ENCODE measurements at places on chromosomes 2 and 18.
A peak's percentile ranks its signal among the peaks of the same experiment; 100 is the strongest.

- DNase-seq, result no peak
Measured at GRCh38 chr2:143217512-143218115, 88.4 kb downstream of the ARHGAP15 start.

DNA sequence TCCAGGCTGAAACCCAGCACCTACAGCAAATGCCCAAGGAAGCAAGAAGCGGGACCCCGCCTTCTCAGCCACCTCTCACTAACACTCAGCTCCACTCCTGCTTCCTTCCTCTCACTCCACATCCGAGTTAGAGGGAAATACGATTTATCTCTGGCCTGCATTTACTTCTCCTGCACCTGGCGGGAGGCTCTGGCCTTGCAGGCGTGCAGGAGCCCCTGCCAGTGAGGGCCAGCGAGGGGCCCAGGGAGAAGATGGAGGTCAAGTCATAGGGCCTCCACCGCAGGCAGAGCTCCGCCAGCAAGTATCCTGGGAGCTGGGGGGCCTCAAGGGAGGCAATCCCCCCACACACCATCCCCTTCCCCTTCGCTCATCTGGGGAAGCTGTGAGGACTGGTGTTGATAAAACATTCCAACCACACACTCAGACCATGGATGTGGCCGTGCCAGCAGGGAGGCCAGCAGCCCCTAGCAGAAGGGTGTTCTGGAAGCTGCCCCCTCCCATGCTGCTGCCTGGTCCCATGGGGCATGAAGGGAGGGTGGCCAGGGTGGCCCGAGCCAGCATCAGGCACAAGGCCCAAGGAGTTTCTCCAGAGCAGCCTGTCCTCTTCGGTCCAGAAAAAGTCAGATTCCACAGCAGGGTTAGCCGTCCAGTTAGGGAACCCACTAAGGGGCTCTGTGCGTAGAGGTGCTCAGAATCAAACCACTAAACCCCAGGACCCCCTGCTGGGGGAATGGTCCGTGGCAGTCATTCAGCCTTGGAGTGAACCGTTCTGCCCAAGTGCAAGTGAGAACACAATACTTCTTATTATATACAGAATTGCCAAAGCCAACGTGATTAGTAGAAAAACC is 91.2 kb downstream of the HDAC4 start:
- no peak for DNase-seq

DNA sequence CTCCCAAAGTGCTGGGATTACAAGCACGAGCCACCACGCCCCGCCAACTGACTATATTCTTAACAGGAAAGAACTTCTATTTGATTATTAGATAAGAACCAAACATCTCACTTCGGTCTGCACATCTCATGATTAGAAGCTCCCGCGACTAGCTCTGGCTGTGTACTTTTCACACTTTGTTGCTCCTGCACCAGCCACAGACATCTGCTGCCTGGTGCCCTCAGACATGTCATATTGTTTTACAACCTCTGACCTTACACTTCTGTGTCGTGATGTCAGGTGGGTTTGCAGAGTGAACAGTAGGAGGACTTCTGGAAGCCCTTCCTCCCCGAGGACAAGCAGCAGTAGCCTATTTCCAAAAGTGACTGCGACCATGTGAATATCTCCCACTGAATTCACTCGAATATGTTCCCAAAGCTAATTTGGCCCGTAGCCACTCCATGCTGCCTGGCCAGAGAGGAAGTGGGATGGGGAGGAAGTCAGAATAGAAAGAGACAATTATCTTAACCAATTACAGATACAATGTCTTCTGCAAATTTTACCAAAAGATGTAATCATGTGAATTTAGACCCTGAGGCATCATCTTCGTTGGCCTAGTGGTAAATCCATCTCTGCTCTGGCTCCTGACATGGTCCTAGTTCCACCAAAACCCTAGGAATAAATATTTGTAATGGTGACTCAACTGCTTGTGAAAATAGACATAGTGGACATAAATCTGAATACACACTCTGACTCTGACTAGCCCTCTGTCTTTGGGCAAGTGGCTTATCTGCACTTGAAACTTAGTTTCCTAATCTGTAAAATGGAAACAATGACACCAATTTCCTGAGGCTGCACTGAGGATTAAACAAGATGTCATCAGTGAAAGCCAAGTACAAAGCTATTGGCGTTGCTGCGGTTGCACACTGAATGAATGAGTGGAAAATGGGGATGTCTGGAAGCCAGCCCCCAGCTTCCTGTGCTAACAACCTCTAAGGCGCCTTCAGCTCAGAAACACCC is 406.1 kb downstream of the LRATD1 start:
- DNase-seq, result no peak

DNA sequence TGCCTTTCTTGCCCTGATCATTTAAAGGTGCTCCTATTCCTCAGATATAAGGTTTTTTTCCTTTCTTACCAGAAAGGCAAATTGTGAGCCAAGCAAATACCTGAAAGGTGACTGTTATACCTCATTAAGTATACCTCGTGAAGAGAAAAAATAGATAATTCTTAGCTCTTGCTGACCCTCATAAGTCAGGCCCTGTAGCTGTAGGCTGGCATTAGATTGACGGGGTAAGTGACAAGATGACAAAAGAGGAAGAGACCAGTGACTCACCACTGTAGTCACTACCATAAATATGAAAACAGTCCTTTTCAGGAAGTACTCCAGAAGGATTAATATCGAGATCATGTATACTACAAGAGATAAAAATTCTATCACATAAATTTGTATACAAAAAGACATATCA is 104.6 kb downstream of the PTPN4 start:
- DNase-seq, result no peak

DNA sequence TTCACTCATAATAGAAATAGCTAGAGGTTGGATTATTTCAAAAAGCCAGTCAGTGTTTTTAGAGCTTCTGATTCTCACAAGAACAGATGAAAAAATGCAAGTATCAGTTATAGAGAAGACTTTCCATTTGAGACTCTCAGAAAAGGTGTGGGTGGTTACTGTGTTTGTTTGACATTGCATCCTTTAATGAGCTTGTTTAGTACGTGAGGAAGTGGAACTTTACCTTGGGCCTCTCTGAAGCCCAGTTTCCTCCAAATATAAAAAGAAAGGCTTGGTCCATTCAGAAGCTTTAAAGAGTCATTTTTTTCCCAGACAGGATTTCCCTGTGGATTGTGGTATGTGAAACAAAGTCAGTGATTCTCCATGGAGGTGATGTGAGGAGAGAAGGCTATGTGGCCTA is 89.9 kb upstream of the RANBP2 start:
- no peak for DNase-seq

- no peak for DNase-seq
Measured at GRCh38 chr18:52588931-52589330, 248.9 kb downstream of the DCC start.

DNA sequence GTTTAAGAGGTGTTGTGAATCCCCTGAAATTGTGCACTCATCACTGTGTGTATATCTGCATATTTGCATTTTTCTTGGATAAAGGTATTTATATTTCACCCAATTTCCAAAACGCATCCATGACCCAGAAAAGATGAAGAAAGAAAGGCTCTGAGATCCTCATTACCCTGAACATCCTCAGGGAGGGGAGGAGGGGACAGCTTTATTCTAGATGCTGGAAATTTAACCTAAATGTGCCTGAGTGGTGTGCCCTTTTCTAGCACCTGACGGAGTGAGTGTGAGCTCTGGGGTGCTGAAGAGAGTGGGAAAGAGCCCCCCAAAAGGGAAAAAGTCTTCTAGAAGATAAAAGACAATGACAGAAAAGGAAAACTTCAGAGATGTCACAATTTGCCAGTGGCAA is 20.8 kb downstream of the CNTNAP5 start:
- DNase-seq, result no peak

DNA sequence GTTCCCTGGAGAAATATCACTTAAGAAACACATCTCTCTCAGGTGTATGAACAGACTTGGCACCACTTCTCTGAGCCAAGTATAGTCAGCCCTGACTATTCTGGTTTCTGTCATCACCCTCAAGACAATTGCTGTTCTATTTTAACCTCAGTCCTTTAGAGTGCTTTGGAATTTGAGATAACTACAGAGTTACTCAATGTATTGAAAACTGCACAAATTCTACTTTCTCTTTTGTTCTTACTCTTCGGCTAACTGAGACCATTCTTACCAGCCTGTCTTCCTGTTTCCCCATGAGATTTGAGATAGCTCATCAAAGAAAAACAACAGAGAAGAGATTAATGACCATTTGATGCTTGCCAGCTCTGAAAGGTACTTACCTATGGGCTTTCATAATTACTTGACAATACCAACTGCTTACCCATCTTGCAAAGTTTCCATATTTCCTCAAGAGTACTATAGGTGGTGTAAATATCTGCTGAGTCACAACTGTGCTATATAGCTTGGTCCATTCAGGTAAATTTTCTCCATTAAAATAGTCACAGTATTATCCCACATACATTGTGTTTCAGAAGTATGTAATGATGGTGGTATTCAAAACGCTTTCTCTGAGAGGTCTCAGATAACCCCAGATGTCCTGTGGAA is 467.5 kb upstream of the CHST9 start:
- no peak for DNase-seq

- no peak for DNase-seq
Measured at GRCh38 chr2:6054161-6054671, 362.0 kb downstream of the SOX11 start.

DNA sequence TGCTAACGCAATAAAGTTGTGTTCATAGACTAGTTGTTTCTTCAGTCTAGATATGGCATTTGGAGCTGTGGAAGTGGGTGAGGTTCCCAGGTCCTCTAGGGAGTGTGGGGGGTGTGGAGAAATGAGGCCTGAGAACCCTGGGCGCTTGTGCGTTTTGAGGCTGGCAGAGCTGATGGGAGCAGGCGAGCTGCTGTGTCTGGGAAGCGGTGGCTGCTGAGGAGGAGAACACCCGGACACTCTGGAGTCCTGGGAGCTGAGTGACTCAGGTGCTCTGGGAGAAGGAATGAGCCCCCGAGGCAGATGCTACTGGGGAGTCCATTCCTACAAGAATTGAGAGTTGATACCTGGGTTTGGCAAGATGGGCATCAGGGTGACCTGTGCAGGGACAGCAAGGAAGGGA is 67.5 kb downstream of the LPIN1 start:
- DNase-seq, result no peak

DNA sequence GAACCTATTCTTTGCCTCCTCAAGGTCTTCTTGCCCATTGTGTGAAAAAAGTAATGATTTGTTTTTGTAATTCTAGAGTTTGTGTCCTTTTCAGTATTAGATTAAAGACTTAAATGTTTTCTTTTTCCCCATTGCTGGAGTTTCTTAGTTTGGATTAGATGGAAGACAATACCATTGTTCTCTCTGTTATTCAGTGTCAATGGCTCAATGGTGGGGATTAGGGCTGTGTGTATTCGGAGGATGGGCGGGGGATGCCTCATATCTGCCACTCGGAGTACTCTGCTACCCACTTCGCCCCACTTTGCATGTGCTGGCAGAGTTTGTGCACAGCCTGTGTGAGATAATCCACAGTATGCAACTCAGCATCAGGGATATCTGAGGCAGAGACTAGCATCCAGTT is 90.1 kb downstream of the KLHL29 start:
- DNase-seq, result no peak

GRCh38 chr2:32495139-32495538 is 132.7 kb upstream of the TTC27 start:
- no peak for DNase-seq

DNA sequence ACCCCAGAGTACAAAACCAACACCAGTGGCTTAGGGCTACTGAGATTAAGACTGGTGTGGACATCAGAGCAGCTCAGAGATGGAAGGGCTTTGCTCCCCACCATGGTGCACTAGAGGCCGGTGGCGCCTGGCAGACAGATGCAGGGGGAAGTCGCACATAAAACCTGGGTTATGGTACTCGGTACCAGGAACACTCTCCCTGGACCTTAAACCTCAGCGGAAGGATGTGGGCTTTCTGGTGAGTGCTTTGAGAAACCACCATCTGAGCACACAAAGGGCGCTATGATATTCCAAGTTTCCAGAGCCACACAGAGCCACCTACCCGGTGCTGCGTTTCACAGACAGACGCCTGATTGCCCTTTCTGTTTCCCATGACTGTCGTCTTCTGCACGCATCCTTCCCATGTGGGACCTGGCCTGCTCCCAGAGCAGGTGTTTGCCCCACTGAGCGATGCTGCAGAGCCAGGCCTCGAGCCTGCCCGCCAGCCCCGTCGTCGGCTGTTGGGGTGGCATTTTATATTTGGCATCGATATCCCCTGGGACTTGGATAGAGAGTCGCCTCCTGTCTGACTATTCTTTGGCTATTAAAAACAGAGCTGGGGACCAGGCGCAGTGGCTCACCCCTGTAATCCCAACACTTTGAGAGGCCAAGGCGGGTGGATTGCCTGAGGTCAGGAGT is 89.5 kb upstream of the ODC1 start:
- no peak for DNase-seq

- peak; percentile 17 for DNase-seq
Measured at GRCh38 chr2:69177785-69178636, 165.0 kb downstream of the ANTXR1 start.

GRCh38 chr2:101881131-101881530 is 110.6 kb upstream of the IL1R2 start:
- DNase-seq, result no peak

GRCh38 chr2:157691695-157692094 is 63.0 kb upstream of the ACVR1C start:
- DNase-seq, result no peak

DNA sequence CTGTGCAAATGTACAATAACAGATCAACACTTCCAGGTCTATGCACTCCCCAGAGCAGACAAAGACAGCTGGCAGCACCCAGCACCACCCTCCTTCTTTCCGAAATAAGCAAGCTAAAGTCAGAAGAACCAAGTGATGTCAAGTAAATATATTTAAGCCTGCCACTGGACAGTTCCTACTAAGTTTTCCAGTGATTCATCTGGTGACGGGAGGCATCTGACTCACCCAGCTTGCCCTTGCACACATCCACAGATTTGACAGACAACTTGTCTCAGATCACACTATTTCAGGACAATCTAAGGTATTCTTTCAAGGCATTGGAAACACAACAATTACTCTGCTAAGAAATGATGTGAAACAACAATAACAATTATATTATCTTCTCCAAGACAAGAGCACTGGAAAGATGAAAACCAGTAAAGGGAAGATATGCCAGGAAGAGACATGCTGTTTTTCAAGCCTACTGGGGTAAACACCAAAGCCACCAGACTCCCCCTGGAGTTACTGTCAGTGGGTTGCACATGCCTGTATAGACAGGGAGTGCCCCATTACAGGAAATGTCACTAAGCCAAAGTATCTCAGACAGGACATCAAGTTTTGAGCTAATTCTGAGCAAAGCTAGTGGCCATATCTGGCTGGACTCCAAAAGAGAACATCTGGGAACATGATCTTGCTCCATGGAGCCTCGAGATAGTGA is 287.9 kb upstream of the KLHL29 start:
- no peak for DNase-seq

All from GM18507 (cell line).